ENCODE measurements at places on chromosomes 13 and 19. TPM values are rescaled to one million over a fixed set of nuclear protein-coding genes. Genes with fewer than 3 reads are reported as not detected.

Gene PNMA8A
- total RNA-seq, result 0.80 TPM

Gene NBEA
- total RNA-seq, result 1.2 TPM

Gene SHISA7
- not detected for total RNA-seq

Gene FFAR3
- total RNA-seq, result not detected

Gene MCEMP1
- total RNA-seq, result not detected
